ENCODE measurements at places on chromosomes 11 and 22.

- no peak for DNase-seq
Observed at GRCh38 chr22:30000566-30000965, 79.7 kb upstream of the HORMAD2 start.

- DNase-seq = no peak
Observed at GRCh38 chr22:41949297-41949965, 2.5 kb upstream of the CENPM start.

DNA sequence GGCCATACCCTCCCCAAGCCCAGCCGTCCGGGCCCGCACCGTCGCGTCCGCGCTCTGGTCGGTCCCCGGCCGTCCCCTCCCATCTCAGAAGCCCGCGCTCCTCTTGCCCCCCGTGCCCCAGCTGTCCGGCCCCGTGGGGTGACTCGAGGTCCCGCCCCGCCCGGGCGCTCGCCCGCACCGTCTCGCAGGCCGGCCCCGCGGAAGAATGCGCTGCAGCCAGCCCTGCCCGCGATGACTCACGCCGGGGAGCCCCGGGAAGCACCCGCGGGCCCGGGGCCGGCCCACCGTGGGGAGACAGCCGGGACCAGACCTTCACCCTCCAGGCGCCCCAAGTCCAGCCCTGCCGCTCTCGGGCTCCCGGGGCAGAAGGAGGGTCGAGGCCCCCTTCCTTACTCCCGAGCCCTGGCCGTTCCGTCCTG is 320 bp upstream of the PHLDA2 start:
- no peak for DNase-seq

- no peak for DNase-seq
Observed at GRCh38 chr22:29300807-29301601, 5.4 kb upstream of the GAS2L1 start.

GRCh38 chr11:92838759-92839310 is 130.6 kb upstream of the MTNR1B start:
- no peak for DNase-seq

DNA sequence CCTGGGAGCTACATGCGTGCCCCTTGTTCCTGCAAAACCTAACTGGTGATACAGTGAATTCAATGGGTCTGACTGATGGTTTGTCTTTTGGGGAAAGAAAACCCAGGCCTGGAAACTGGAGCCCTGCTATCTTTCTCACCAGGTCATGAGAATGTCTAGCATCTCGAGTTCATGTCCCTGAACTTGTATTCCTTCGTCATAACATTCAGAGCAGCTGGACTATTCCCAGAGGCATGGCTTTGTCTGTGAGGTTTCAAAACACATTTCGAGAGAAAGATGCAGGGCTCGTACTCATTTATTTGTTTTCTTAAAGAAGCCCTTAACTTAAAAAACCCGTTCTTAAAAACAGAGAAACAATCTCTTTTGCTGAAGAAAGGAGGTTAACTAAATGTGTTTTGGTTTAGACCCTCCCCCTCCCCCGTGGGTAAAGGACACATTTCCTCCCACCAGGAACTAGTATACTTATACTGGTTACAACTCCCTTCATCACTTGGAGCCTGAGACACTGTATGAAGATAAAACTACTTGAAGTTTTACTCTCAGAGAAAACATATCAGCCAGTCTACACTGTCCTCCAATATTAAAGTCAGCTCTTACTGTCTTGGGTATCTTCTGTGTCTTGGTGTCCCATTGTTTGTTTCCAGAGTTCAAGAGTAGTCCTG is 43.2 kb downstream of the ME3 start:
- no peak for DNase-seq

- DNase-seq = no peak
Observed at GRCh38 chr11:12666915-12667314, 7.3 kb upstream of the TEAD1 start.

- no peak for DNase-seq
Observed at GRCh38 chr11:115958089-115959000, 454.1 kb upstream of the CADM1 start.

DNA sequence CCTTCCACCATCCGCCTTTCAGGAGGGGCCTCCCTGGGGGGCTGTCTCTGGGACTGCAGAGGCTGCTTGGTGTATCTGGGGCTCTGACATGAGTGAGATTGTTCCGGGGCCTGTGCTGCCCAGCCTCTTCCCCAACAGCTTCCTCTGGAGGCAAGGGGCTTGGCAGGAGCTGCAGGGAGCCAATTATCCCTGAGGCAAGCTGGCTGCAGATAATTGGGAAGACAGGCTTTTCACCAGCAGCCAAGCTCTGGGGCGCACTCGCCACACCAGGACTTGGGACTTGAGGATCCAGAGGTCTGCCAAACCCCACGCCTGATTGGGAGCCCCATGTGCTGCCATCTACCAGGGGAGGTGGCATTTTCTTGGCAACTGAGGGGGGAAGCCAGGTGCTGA is 15.6 kb upstream of the RTN4R start:
- DNase-seq = no peak

DNA sequence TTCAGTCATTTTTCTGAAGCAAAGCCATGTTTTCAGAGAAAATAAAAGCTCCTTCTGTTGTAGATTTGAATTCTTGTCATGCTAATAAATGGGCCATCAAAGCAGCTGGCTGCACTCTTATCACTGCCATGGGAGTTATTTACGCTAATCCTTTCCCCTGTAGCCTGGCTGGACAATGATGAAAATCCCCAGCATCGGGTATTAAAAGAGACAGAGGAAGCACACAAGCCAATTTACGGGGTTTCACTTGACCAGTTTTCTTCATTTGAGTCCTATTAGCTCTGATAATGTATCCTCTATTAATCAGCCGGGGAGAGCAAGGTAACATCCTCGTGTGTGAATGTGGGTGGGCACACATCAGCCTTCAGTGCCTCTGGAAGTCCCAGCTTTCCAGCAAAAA is 470.2 kb upstream of the API5 start:
- no peak for DNase-seq

DNA sequence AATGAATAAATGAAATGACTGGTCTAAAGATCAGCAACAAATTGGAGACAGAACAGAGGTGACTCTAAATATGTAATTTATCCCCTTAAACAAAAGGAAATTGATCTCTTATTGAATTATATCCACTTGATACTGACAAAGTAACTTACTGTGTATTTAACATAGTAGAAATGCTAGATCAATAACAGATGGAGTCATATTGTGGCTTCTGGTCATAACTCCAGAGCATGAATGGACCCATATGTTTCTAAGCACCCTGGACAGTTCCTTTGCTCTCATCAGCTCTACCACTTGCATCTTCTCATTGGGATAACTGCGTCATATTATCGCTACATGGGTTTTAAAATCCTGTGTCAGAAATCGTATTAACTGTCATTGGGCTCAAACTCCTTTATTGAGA is 222.3 kb downstream of the ETS1 start:
- DNase-seq = no peak

- DNase-seq = no peak
Observed at GRCh38 chr11:19164230-19164855, 37.4 kb downstream of the CSRP3 start.

DNA sequence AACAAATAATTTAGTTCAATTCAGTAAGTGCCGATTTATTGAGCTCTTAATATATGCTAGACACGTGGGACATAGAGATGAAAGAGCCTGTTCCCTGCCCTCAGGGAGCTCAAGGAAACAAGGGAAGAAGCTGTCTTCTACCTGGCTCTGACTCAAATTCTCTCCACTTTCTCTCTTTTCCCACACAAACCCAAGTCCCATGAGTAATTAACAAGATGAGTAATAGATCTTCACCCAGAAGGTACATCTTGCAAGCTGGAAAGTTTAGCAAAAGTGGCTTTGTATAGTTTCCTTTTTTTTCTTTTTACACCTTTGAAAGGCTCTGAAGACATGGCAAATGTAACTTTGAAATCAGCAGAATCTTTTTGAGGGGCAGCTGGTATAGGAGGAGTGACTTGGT is 48.2 kb upstream of the CHST1 start:
- DNase-seq = no peak

- DNase-seq = no peak
Observed at GRCh38 chr11:70569618-70569890, 171.2 kb downstream of the CTTN start.

DNA sequence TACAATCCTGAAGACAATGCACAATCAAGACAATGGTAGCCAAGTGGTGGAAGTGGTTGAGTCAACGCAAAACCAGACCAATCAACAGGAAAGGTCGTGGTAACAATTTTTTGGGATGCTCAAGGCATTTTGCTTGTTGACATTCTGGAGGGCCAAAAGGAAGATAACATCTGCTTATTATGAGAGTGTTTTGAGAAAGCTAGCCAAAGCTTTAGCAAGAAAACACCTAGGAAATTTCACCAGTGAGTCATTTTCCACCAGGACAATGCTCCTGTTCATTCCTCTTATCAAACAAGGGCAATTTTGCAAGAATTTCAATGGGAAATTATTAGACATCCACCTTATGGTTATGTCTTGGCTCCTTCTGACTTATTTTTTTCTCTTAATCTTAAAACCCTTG is 1932.2 kb upstream of the RAG2 start:
- DNase-seq = no peak

- no peak for DNase-seq
Observed at GRCh38 chr22:18048441-18048898, 24.1 kb upstream of the MICAL3 start.

- DNase-seq = no peak
Observed at GRCh38 chr22:37267135-37267587, 15.1 kb upstream of the CYTH4 start.

GRCh38 chr11:58830673-58831301 is 13.7 kb downstream of the GLYATL2 start:
- DNase-seq = no peak

GRCh38 chr11:15258433-15259165 is 143.9 kb downstream of the INSC start:
- DNase-seq = no peak

- no peak for DNase-seq
Observed at GRCh38 chr22:30265131-30265720, 1.4 kb downstream of the OSM start.

DNA sequence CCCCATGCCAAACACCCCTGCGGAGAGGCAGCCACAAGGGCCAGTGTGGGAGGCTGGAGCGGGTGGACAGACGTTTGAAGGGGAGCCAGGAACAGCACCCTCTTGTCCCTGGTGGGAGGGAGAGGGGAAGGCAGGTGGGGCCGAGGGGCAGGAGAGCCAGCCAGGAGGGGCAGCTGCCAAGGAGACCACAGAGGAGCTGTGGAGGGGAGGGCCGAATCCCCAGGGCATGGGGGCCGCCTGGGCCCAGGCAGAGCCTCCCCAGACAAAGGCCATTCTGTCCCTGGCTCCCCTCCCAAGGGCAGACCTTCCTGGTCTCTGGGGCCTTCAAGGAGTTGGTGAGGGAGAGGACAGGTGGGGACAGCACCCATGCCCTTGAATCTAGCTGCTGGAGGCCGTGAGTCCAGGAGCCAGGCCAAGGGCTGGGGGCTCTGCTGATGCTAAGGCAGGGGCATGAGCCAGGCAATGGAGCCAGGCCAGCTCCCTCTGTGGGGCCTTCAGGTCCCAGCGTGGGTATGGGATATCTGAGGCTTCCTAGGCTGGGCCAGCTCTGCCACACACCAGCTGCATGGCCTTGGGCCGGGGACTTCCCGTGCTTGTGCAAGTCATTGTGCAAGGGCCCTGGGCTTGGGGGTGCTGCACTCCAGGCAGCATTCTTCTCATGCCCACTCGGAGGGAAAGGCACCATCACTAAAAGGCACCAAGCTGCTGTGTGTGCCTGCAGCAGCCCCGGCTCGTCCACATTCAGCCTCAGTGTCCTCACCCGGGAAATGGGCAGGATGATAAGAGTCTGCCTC is 11.4 kb downstream of the EMID1 start:
- DNase-seq = no peak

DNA sequence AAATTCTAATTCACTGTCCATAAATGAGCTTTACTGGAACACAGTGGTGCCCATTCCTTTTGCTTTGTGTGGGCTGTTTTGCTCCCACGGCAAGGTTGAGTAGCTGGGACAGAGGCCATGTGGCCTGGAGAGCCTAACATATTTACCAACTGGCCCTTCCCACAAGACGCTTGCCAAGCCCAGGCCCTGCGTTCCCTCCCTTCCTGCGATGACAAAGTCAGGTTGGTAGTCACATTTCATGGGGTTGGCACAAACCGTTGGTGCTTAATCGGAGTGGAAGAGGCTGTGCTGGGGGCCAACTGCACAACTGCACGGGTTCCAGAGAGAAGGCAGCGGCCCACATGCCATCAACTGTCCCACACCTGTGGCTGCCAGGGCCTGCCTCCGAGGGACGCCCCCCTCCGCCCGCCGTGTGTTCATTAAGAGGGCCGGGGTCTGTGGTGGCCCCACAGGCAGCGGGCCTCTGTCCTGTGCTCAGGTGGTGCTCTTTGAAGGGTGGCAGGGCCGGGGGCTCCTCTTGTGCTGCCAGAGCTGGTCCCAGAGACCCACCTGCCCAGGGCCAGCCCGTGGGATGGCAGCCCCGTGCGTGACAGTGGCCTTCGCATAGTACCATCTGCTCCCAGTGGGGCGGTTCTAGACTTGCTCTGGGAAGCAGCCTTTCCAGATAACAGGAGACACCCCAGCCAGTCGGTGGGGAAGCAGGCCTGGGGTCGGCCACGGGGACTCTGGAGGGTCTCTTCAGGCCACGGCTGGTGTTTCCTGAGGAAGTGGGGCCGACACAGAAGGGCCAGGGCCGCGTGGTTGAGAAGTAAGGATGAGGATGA is 81.5 kb upstream of the CLDN5 start:
- DNase-seq = no peak

GRCh38 chr11:111581341-111581740 is 20.9 kb upstream of the SIK2 start:
- no peak for DNase-seq

DNA sequence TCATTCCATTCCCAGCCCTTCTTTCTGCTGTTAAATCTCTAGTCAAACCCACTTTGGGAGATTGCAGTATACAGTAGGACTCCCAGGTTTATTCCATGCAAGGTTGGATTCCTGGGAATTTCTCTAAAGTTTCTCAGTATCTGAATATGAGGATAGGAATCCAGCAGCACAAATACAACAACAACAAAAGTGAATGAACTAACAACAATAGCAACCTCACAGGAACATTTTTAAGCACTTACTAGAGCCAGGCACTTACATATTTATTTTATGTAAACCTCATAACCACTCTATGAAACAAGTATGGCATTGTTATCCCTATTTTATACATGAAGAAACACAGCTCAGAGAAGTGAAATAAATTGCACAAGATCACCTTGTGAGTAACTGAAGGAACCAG is 1.9 kb downstream of the MMP7 start:
- no peak for DNase-seq

GRCh38 chr11:94558468-94558867 is 8.7 kb upstream of the PIWIL4 start:
- no peak for DNase-seq

DNA sequence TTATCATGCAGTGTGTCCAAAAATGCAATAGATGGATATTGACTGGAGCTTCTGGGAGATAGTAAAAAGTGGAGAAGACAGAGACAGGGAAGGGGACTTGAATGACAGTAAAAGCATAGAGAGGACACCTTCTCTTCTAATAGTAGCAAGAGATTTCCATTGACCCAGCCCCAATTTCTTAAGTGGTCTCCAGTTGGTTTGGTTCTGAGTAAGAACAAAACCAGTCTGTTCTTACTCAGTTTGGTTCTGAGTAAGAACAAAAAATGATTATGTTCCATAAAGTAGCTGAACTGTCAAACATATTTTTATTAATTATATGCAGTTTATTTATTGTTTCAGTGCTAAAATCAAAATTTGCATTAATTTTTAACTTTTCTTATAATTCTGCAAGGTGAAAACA is 316.8 kb upstream of the MPPED2 start:
- no peak for DNase-seq

- DNase-seq = no peak
Observed at GRCh38 chr11:106974831-106975230, 43.4 kb downstream of the GUCY1A2 start.

- no peak for DNase-seq
Observed at GRCh38 chr11:100878474-100878873, 191.4 kb downstream of the ARHGAP42 start.

GRCh38 chr11:43619863-43620505 is 60.6 kb upstream of the HSD17B12 start:
- no peak for DNase-seq

All from GOT3 (cell line).